EH (cell line): ENCODE measurements at places on chromosomes 16 and 17.
A peak's percentile ranks its signal among the peaks of the same experiment; 100 is the strongest.

GRCh38 chr17:65208717-65209116 lies 71.5 kb downstream of the RGS9 start:
- DNase-seq: no peak

DNA sequence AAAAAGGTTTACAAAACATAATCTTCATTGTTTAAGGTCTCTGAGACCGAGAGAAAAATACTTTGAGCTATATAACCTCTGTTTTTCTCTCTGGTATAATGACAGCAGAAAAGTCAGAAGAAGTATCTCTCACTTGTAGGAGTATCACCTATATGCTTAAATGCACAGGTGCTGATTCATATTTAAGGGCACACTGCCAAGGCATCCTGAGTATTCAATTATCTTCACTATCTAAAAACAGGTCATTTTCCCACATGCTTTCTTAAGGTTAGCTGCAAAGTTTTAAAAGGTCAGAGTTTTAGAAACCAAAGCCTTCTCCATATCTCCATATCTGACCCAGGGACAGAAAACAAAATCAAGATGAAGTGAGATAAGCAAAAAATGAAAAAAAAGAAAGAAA lies 99.3 kb upstream of the C17orf78 start:
- DNase-seq: no peak

GRCh38 chr16:82337355-82337754 lies 167.3 kb upstream of the MPHOSPH6 start:
- DNase-seq: no peak

GRCh38 chr17:71764505-71764904 lies 356.3 kb upstream of the SOX9 start:
- peak; percentile 5 for DNase-seq
